Vagina (tissue), 2 donors: ENCODE measurements at places on chromosomes 5 and 9. TPM values are rescaled to one million over a fixed set of nuclear protein-coding genes. Genes with fewer than 3 reads are reported as not detected.

PCDHAC2 gene
- total RNA-seq = 3.9 TPM

SMIM32 gene
- not detected for total RNA-seq

ESM1 gene
- not detected for total RNA-seq

PTPA gene
- 46.2 TPM for total RNA-seq

ARL10 gene
- total RNA-seq = 9.8 TPM

YTHDC2 gene
- total RNA-seq = 31.4 TPM

PAM gene
- total RNA-seq = 136 TPM

ACOT12 gene
- total RNA-seq = not detected

RLN2 gene
- total RNA-seq = not detected

ECPAS gene
- total RNA-seq = 62.9 TPM

ZFAND5 gene
- 277 TPM for total RNA-seq

OTP gene
- not detected for total RNA-seq

NSD1 gene
- total RNA-seq = 45.4 TPM

AK8 gene
- 0.25 TPM for total RNA-seq

GRCh38 chr9:24413651-24414050, 132.0 kb downstream of the IZUMO3 start:
- no peak for DNase-seq
- H3K4me3 ChIP-seq = no peak overlapping the region
- no peaks in the 10 kb centered on the region for H3K27me3 ChIP-seq
- H3K4me1 ChIP-seq = no peaks in the 10 kb centered on the region

DNA sequence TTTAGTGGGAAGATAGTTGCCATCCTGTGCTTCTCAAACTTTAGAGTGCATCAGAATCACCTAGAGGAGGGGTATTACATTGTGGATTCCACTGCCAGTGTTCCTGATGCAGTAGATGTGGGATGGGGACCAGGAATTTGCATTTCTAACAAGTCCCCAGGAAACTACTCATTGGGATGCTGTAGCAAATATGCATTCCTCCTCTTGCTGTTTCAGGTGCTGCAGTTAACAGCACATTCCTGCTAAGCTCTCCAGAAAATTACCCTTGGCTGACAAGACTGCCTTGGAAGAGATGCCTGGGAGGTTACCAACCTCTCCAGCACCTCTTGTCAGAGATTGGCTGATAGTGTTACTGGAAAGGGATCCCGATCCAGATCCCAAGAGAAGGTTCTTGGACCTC, 270.5 kb downstream of the OSTF1 start:
- H3K36me3 ChIP-seq = no peaks in the 10 kb centered on the region
- H3K4me1 ChIP-seq = no peaks in the 10 kb centered on the region
- DNase-seq = no peak
- H3K27ac ChIP-seq = no peak overlapping the region
- H3K27me3 ChIP-seq = no peaks in the 10 kb centered on the region
- no peak overlapping the region for H3K4me3 ChIP-seq

DNA sequence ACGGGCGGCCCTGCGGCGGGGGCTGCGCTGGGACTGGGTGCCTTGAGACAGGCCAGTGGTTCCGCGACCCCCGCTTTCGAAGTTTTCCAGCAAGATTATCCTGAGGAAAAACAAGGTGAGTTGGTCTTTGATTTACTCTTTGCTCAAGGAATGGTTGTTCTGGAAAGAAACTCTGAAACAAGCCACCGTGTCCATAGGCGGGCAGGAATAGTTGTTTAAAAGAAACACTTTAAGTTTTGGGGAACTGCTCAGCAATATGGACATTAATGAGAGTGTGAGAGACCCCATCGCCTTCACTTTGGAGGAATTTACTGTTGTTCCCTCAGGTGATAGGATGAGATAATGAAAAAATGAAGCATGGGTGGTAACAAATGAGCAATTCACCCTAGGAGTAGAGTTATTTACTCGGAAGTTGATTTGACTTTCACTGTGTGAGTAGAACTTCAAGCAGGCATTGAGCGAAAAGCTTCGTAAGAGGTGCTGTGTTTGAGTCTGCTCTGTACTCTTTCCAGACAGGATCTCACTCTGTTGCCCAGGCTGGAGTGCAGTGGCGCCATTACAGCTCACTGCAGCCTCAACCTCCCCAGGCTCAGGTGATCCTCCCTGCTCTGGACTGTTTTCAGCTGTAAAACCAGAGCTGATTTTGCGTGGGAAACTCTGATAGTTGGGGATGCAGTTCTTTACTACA, 1.1 kb downstream of the DMRTA1 start:
- H3K36me3 ChIP-seq = no peaks in the 10 kb centered on the region
- H3K27me3 ChIP-seq = no peaks in the 10 kb centered on the region
- no peak for DNase-seq
- peak overlapping the region; percentile 54 for H3K4me3 ChIP-seq
- peaks cover 4% of the 10 kb centered on the region for H3K4me1 ChIP-seq

- H3K4me3 ChIP-seq = no peak overlapping the region
- H3K27ac ChIP-seq = no peak overlapping the region
- DNase-seq = no peak
- H3K27me3 ChIP-seq = no peaks in the 10 kb centered on the region
- no peaks in the 10 kb centered on the region for H3K4me1 ChIP-seq
- no peaks in the 10 kb centered on the region for H3K36me3 ChIP-seq
These were observed 8.0 kb upstream of the PCA3 start for GRCh38 chr9:76756268-76756640.

GRCh38 chr5:63398346-63398745, 563.9 kb downstream of the HTR1A start:
- H3K4me3 ChIP-seq = no peak overlapping the region
- DNase-seq = no peak
- no peak overlapping the region for H3K27ac ChIP-seq
- H3K27me3 ChIP-seq = no peaks in the 10 kb centered on the region

GRCh38 chr9:77926371-77926878, 105.2 kb downstream of the GNAQ start:
- no peak for DNase-seq
- H3K4me1 ChIP-seq = peaks cover 7% of the 10 kb centered on the region
- no peak overlapping the region for H3K4me3 ChIP-seq

DNA sequence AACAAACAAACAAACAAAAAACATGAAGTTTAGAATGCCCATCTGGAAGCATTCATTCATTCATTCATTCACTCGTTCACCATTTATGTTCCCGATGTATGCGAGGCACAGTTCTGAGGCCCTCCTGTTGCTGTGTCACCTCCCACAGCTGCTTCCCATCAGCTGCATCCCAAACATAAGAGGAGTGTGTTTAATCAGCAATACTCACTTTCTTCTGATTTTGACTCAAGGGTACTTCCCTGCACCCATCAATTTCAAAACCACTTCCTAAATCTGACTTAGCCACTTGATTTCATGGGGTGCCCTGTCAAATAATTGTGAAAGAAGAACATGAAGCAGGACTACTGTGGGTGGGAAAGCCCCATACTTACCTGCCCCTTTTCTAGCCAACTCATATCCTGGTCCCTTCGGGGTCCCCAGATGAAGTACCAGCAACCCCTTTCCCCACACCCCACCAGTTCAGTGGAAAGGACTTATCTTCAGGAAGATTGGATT, 128.0 kb upstream of the IL12B start:
- no peaks in the 10 kb centered on the region for H3K4me1 ChIP-seq
- no peak overlapping the region for H3K4me3 ChIP-seq
- DNase-seq = no peak
- no peaks in the 10 kb centered on the region for H3K36me3 ChIP-seq
- H3K27me3 ChIP-seq = no peaks in the 10 kb centered on the region

DNA sequence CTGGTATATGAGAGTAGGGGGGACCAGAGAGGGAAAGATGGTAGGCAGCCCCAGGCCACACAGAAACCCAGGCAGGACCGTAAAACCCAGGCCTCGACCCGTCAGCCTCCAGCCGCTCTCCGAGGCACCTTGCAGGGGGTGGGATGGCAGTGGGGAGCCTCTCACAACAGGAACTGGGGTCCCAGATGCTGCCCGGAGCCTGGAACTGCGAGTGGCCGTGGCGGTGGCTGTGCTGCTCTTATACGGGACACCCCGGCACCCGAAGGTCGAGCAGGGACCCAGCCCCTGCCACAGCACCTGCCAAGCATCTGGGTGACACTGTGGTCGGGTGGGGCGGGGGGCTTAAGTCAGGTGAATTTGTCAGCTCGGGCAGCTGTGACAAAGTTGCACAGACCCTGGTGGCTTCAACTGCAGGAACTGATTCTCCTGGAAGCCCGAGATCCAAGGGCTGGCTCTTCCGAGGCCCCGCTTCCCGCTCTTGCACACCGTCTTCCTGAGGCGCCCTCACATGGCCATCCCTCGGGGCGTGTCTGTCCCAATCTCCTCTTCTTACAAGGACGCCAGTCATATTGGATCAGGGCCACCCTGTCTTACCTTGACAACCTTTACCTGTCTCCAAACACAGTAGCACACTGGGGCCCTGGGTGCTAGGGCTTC, 47.6 kb upstream of the EGFL7 start:
- peak overlapping the region; percentile 57 for H3K27ac ChIP-seq
- H3K36me3 ChIP-seq = no peaks in the 10 kb centered on the region
- no peak for DNase-seq
- no peak overlapping the region for H3K4me3 ChIP-seq
- H3K27me3 ChIP-seq = no peaks in the 10 kb centered on the region
- H3K4me1 ChIP-seq = peaks cover 40% of the 10 kb centered on the region

DNA sequence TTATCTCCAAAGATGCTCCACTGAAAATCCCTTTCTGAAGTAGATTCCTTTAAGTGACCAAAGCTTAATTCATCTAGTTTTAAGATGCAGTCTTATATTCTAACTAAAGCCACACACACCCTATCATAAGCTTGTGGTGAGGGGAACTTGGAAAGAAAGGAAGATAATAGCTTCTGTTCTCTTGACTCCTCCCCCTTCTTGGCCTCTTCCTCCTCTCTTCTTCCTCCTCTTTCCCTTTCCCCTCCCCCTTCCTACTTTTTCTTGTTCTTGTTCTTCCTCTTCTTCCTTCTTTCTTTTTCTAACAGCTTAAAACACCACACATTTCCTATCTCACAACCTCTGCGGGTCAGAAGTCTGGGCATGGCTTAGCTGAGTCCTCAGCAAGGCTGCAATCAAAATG, 23.5 kb downstream of the IL7R start:
- DNase-seq = no peak
- H3K27ac ChIP-seq = no peak overlapping the region
- H3K36me3 ChIP-seq = no peaks in the 10 kb centered on the region
- no peaks in the 10 kb centered on the region for H3K27me3 ChIP-seq
- H3K4me1 ChIP-seq = peaks cover 10% of the 10 kb centered on the region

GRCh38 chr5:164013077-164013670, 507.8 kb downstream of the MAT2B start:
- H3K27ac ChIP-seq = no peak overlapping the region
- H3K4me3 ChIP-seq = no peak overlapping the region
- H3K27me3 ChIP-seq = no peaks in the 10 kb centered on the region
- DNase-seq = no peak

GRCh38 chr5:131462454-131462853, 172.6 kb downstream of the RAPGEF6 start:
- no peaks in the 10 kb centered on the region for H3K36me3 ChIP-seq
- DNase-seq = no peak
- H3K4me3 ChIP-seq = no peak overlapping the region
- no peaks in the 10 kb centered on the region for H3K4me1 ChIP-seq
- H3K27me3 ChIP-seq = no peaks in the 10 kb centered on the region

GRCh38 chr9:85444243-85444642, 297.5 kb downstream of the AGTPBP1 start:
- no peak overlapping the region for H3K4me3 ChIP-seq
- H3K27me3 ChIP-seq = no peaks in the 10 kb centered on the region
- H3K27ac ChIP-seq = no peak overlapping the region
- H3K4me1 ChIP-seq = no peaks in the 10 kb centered on the region
- H3K36me3 ChIP-seq = no peaks in the 10 kb centered on the region

DNA sequence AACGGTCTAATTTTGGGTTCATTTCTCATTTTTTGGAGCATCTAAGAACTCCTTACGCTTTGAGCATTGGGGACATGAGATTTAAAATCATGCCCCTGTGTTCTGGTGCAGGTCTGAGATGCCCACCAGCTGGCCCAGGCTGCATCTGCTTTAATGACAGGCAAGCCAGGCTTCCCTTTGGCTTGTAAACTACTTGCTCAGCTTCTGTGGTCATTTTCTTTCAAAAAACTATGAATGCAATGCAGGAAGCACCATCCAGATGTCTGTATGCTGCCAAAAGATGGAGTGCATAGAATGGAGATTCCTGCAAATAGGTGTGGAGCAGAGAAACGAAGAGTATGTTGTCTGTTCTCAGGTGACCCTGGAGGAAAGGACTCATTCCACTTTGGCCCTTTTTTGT, 399.9 kb upstream of the ADAMTSL1 start:
- H3K27me3 ChIP-seq = no peaks in the 10 kb centered on the region
- H3K4me1 ChIP-seq = no peaks in the 10 kb centered on the region
- H3K4me3 ChIP-seq = no peak overlapping the region
- no peaks in the 10 kb centered on the region for H3K36me3 ChIP-seq

DNA sequence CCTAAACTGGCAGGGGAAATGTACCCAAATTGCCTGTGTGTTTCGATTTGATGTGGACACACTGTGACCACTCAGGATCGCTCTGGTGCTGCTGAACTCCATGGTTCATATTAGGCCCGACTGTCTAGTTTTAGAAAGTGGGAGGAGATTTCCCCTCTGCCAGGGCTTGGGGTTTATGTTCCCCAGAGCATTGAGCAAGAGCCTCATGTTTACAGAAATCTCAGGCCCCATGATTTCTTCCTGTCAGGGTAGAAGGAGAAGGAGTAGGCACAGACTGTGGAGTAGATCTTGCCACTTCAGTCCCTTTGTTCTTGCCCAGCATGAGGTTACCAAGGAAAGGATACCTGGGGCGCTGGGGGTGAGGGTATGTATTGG, 40.8 kb upstream of the GLRX start:
- H3K4me3 ChIP-seq = no peak overlapping the region
- H3K36me3 ChIP-seq = no peaks in the 10 kb centered on the region
- H3K27me3 ChIP-seq = no peaks in the 10 kb centered on the region
- peak overlapping the region; percentile 88 for H3K27ac ChIP-seq
- H3K4me1 ChIP-seq = peaks cover 56% of the 10 kb centered on the region

GRCh38 chr9:137294091-137294680, 7.9 kb downstream of the NRARP start:
- no peak overlapping the region for H3K27ac ChIP-seq
- no peaks in the 10 kb centered on the region for H3K36me3 ChIP-seq
- peaks cover 28% of the 10 kb centered on the region for H3K4me1 ChIP-seq
- no peak for DNase-seq

GRCh38 chr9:16627967-16628366, 242.5 kb downstream of the BNC2 start:
- H3K36me3 ChIP-seq = no peaks in the 10 kb centered on the region
- DNase-seq = no peak
- H3K4me3 ChIP-seq = no peak overlapping the region
- H3K4me1 ChIP-seq = peaks cover 41% of the 10 kb centered on the region
- H3K27me3 ChIP-seq = no peaks in the 10 kb centered on the region
- H3K27ac ChIP-seq = no peak overlapping the region

DNA sequence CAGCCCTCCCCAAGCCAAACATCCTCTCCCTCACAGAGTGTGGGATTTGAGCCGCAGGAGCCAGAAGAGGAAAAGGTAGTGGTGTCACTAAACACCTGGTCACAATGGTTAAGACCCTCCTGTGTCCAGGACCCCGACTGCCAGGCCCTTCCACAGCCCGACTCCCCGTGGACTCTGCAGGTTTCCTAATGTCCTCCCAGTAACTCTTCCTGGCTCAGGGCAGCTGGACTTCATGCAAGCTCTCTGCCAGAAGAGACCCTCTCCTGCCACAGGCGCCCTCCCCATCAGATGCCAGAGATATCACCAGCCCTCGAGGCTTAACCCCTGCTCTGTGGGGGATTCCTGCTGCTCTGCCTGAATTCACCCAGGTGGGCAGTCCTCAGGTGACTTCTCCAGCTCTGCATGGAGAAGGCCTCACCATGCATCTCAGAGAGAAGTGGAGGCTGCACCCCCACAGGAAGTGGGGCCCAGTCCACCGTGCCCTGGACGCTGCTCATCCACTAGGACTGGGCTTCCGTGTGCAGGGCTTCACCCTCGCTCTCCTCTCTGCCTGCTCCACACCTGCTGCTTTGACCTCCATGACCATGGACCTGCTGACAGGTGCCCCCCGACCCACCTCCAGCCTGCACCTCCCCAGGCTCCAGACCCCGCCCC, 111.2 kb downstream of the ADAMTS2 start:
- no peak overlapping the region for H3K27ac ChIP-seq
- H3K4me1 ChIP-seq = peaks cover 4% of the 10 kb centered on the region
- no peaks in the 10 kb centered on the region for H3K36me3 ChIP-seq
- no peak for DNase-seq
- H3K4me3 ChIP-seq = no peak overlapping the region
